Body of pancreas (tissue), 4 donors: ENCODE measurements at places on chromosomes 5 and 9. TPM values are rescaled to one million over a fixed set of nuclear protein-coding genes. Genes with fewer than 3 reads are reported as not detected.

The SLC36A3 gene
- not detected for total RNA-seq

DNA sequence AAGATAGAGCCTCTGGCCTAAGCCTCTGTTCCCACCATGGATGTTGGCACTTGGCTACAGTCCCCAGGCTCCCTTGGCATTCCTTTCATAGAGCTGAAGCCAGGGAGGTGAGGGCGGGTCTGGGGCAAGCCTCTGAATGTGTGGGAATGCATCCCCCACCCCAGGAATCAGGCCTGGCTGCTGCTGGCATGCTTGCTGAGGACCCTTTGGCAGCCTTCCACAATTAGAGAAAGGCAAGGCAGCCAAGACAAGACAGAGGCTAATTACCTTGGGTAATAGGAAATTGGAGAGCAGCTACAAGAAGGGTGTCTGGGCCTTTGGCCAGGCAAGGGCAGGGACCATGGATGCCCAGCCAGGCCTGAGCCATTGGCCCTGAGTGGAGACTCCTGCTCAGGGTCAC, 204.4 kb upstream of the TRIM32 start:
- DNase-seq: no peak

- no peak for DNase-seq
Measured at GRCh38 chr9:76302543-76302942, 91.7 kb downstream of the RFK start.

- DNase-seq: peak; percentile 71
Measured at GRCh38 chr9:128916204-128916603, 4.6 kb upstream of the PHYHD1 start.
